ENCODE measurements at places on chromosomes 3 and 15. TPM values are rescaled to one million over a fixed set of nuclear protein-coding genes. Genes with fewer than 3 reads are reported as not detected.

- no peak for DNase-seq
- H3K36me3 ChIP-seq, result no peaks in the 10 kb centered on the region
- H3K27ac ChIP-seq, result no peak overlapping the region
Observed at GRCh38 chr15:31046759-31047359, 54.7 kb downstream of the TRPM1 start.

DNA sequence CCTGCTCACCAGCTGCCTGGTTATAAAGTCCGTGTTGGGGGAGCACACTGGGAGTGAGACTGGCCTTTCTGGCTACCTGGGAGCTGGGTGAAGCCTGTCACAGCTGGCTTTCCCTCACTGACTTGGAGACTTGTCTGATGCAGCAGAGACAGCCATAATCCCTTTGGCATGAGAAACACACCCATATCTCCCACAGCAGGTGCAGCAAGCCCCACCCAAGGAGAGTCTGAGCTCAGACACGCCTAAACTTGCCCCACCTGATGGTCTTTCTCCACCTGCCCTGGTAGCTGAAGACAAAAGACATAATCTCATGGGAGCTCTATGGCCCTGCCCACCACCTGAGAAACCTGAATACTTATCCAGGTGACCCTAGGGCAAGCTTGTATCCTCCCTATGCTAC is 54.8 kb downstream of the NMD3 start:
- no peak overlapping the region for H3K4me3 ChIP-seq
- no peaks in the 10 kb centered on the region for H3K27me3 ChIP-seq

DNA sequence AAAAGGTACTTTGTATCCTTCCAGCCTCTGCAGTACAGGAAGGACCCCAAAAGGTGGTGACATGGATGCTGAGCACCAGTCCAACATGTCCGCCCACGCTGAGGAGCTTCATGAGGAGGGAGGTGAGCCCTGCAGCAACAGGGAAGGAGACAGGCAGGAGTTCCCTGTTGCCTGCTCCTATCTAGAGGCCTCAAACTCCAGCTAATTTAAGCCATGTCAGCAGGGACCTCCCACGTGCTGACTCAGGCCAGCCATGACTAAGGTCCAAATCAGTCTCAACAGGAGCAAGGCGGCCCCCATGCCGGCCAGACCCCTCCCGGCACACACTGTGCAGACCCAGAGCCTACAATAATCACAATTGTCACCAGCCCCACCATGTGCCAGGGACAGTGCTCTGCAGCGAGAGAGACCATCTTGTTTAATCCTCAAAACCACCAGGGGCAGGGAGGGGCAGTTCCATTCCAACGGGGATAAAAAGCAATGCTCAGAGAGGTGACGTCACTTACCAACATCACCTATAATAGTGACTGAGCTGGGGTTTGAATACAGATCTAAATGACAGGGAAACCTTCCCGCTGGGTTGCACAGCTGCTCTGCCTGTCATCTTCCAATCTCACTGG is 54.5 kb upstream of the GATA2 start:
- H3K27ac ChIP-seq, result no peak overlapping the region
- no peaks in the 10 kb centered on the region for H3K36me3 ChIP-seq
- DNase-seq, result peak; percentile 49
- no peak overlapping the region for H3K4me3 ChIP-seq
- H3K4me1 ChIP-seq, result peaks cover 26% of the 10 kb centered on the region

DNA sequence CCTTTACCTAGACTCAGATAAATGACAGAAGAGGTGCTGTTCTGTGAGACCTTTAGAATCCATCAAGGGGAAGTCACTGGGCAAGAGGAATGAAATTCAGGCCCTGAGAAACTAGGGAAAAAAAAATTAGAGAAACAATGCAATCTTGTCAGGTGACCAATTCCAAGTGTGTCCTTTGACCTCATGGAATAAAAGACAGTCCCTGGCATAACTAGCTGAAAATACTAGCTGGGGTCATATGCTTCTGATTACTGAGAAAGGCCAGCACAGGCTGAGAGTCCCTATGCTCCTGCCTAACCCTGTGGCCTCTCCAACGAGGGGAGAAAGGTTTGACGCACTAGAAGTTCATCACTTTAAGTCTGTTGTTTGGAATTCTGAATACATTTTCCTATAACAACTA is 167.3 kb downstream of the XXYLT1 start:
- H3K36me3 ChIP-seq, result no peaks in the 10 kb centered on the region
- no peak for DNase-seq
- no peaks in the 10 kb centered on the region for H3K27me3 ChIP-seq
- no peak overlapping the region for H3K4me3 ChIP-seq
- peaks cover 41% of the 10 kb centered on the region for H3K4me1 ChIP-seq

- no peak overlapping the region for H3K27ac ChIP-seq
- no peaks in the 10 kb centered on the region for H3K27me3 ChIP-seq
- no peaks in the 10 kb centered on the region for H3K36me3 ChIP-seq
- no peak overlapping the region for H3K4me3 ChIP-seq
Observed at GRCh38 chr15:73907035-73907408, 19.2 kb upstream of the LOXL1 start.

DNA sequence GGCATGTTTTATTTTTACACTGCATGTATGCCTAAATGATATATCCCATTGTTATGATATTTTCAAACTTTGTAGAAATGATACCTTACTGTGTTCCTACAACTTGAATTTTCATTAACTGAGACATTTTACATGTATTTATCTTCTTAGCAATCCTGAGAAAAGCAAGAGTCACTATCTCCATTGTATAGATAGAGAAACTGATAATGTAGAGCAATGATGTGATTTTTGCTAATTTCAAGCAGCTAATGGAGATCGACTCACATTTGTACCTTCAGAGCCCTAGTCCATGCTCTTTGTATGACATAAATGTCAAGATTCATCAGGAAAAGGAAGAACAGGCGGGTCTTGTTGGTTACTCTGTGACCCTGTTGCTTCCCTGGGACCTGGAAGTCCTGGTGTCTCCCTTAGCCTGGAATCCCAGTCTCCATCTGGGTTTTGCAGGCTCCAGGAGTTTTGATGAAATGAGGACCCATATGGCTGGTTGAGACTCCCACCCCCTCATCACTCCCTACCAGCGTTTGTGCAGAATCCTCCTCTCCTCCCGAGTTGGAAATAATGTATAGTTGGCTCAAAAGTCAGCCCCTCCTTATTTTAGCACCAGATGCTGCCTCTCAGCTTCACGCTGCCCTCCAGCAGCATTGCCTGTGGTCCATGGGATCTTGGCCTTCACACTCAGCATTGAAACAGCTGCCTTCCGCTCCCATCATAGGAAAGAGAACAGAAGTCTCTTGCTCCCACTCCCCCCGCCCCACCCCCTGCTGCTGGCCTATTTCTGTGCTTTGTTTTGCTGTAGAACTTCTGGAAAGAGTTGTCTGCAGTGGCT is 67.1 kb downstream of the APBA2 start:
- peak; percentile 13 for DNase-seq
- H3K4me1 ChIP-seq, result no peaks in the 10 kb centered on the region
- H3K27me3 ChIP-seq, result no peaks in the 10 kb centered on the region
- H3K27ac ChIP-seq, result no peak overlapping the region
- no peak overlapping the region for H3K4me3 ChIP-seq

- no peak overlapping the region for H3K27ac ChIP-seq
- H3K4me3 ChIP-seq, result peak overlapping the region; percentile 57
- H3K4me1 ChIP-seq, result no peaks in the 10 kb centered on the region
Observed at GRCh38 chr15:74432271-74432967, 1.3 kb downstream of the SEMA7A start.

GRCh38 chr3:37307321-37307720 is 132.9 kb upstream of the LRRFIP2 start:
- DNase-seq, result no peak
- no peak overlapping the region for H3K4me3 ChIP-seq
- H3K4me1 ChIP-seq, result peaks cover 22% of the 10 kb centered on the region
- H3K27me3 ChIP-seq, result no peaks in the 10 kb centered on the region
- peaks cover 13% of the 10 kb centered on the region for H3K36me3 ChIP-seq
- H3K27ac ChIP-seq, result no peak overlapping the region

- DNase-seq, result no peak
- H3K27ac ChIP-seq, result no peak overlapping the region
- no peak overlapping the region for H3K4me3 ChIP-seq
- no peaks in the 10 kb centered on the region for H3K36me3 ChIP-seq
- no peaks in the 10 kb centered on the region for H3K27me3 ChIP-seq
Observed at GRCh38 chr3:157027861-157028745, 131.8 kb downstream of the CCNL1 start.

GRCh38 chr3:171840811-171841619 is 2.1 kb upstream of the TMEM212 start:
- no peak overlapping the region for H3K4me3 ChIP-seq
- no peak overlapping the region for H3K27ac ChIP-seq
- no peaks in the 10 kb centered on the region for H3K4me1 ChIP-seq
- H3K36me3 ChIP-seq, result no peaks in the 10 kb centered on the region
- no peak for DNase-seq

GRCh38 chr3:31476209-31476608 is 56.5 kb upstream of the STT3B start:
- no peaks in the 10 kb centered on the region for H3K27me3 ChIP-seq
- DNase-seq, result no peak
- H3K4me3 ChIP-seq, result no peak overlapping the region
- no peak overlapping the region for H3K27ac ChIP-seq
- no peaks in the 10 kb centered on the region for H3K4me1 ChIP-seq
- no peaks in the 10 kb centered on the region for H3K36me3 ChIP-seq

- no peaks in the 10 kb centered on the region for H3K4me1 ChIP-seq
- H3K36me3 ChIP-seq, result no peaks in the 10 kb centered on the region
- H3K27me3 ChIP-seq, result no peaks in the 10 kb centered on the region
- H3K27ac ChIP-seq, result no peak overlapping the region
- no peak overlapping the region for H3K4me3 ChIP-seq
Observed at GRCh38 chr3:32454731-32455608, 47.7 kb downstream of the CMTM6 start.

DNA sequence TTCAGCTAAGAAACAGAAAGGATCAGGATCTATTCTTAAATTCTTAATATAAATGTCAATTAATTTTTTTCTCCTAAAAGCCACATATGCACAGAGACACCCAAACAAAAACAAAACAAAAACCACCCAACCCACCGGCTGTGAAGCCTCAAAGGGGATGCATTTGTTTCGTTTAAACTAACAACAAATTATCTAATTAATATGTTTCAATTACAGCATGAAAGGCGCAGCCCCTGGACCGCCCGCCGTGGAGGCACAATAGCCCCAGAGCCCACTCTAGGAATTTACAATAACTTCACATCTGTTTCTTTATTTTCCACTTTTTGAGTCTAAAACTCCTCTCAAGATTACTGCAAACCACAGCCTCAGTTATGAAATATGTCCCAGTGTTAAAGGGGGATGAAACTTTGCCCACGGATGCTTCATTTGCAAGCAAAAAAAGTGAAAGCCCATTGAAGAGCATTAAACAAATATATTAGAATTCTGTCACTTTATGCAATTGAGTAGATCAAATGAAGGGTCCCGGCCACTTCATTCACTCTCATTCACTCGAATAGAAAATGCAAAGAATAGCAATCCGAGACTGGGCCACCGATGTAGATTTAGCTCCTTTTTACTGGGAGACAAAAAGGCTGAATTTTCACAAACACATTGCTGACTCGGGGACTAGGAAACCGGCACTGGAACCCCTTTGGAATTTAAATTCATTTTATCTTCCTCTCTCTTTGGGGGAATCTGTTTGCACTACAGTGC is 6.0 kb downstream of the FOXB1 start:
- H3K27me3 ChIP-seq, result peaks cover 25% of the 10 kb centered on the region
- H3K36me3 ChIP-seq, result no peaks in the 10 kb centered on the region
- no peak for DNase-seq
- H3K4me1 ChIP-seq, result no peaks in the 10 kb centered on the region
- H3K4me3 ChIP-seq, result no peak overlapping the region

Gene MYRIP
- total RNA-seq, result 4.2 TPM

Gene CPNE4
- 28.0 TPM for total RNA-seq

Gene CEP19
- 1.4 TPM for total RNA-seq

Gene ZDHHC3
- 60.5 TPM for total RNA-seq

Gene NPRL2
- total RNA-seq, result 12.5 TPM

Measured in right atrium auricular region (tissue), 2 donors.